Epithelial cell of prostate (primary cell): ENCODE measurements at places on chromosomes 16 and 17.

DNA sequence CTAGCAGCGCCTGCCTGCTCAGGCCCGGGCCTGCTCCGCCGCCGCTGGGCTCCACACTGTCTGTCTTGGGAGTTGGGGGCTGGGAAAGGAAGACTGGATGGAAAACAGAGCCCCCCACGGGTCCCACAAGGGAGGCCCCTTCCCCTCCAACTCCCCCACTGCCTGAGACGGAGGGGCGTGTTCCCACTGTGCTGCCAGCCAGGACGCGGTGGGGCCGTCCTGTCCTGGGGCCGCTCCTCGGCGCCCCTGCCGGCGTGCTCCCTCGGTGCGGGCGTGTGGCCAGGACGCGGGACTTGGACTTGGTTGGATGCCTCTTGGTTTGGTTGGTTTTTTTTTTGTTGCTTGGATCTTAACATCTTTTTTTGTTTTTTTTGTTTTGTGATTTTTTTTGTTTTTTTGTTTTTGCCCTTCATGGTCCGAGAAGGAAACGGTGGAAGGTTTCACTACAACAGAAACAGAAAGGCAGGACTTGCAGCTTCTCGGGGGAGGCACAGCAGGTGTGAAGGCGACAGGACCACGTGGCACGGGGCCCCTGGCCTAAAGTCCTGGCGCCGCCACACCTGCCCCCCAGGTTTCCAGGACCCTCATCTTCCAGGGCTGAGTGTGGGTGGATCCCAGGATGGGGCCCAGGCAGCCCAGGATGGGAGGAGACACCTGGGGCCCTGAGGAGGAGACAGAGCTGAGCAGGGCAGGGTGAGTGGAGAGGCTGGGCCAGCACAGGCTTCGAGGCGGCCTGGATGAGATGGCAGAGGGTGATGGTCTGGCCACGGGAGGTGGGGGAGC, 16.0 kb downstream of the ENGASE start:
- no peak for DNase-seq

- peak; percentile 45 for DNase-seq
Observed at GRCh38 chr16:89602273-89602951, 11.0 kb upstream of the DPEP1 start.

GRCh38 chr17:35183332-35183731, 10.9 kb downstream of the SLC35G3 start:
- no peak for DNase-seq

GRCh38 chr17:3535253-3535995, 22.2 kb downstream of the TRPV3 start:
- no peak for DNase-seq

- DNase-seq = no peak
Observed at GRCh38 chr17:10631048-10631700, 25.9 kb downstream of the MYH3 start.

GRCh38 chr17:68705714-68706076, 104.5 kb upstream of the FAM20A start:
- DNase-seq = no peak

DNA sequence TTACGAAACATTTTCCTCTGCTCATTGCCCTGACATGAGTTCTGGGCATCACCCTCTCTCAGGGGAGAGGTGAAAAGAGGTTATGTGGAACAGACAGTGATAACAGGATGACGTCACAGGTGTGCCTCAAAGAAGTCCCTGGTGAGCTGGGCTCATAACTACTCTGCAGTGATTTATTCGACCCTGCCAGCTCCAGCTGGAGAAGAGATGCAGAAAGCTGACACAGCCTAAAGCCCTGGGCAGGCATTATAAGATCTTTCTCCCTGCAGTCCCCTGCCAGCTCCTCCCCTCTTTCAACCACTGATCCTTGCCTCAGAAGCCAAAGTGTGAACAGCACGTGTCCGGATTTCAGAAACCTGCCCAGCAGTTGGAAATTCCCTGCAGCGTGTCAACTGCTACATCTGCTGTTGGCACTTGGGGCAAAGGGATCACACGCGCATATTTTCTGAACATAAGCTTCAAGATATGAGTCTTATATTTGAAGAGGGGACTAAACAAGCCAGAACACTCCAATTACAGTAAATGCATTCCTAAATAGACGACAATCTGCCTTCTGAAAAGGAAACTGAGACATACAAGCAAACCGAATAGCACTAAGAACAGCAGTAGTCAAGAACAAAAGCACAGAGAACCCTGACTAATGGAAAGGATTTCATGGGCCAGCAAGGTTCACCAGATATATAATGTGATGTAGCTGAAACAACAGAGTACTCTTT, 80.5 kb downstream of the SMG6 start:
- DNase-seq = no peak

- DNase-seq = peak; percentile 71
Observed at GRCh38 chr17:42518046-42518754, 17.8 kb upstream of the NAGLU start.

- DNase-seq = no peak
Observed at GRCh38 chr16:80323187-80323807, 217.5 kb upstream of the DYNLRB2 start.

DNA sequence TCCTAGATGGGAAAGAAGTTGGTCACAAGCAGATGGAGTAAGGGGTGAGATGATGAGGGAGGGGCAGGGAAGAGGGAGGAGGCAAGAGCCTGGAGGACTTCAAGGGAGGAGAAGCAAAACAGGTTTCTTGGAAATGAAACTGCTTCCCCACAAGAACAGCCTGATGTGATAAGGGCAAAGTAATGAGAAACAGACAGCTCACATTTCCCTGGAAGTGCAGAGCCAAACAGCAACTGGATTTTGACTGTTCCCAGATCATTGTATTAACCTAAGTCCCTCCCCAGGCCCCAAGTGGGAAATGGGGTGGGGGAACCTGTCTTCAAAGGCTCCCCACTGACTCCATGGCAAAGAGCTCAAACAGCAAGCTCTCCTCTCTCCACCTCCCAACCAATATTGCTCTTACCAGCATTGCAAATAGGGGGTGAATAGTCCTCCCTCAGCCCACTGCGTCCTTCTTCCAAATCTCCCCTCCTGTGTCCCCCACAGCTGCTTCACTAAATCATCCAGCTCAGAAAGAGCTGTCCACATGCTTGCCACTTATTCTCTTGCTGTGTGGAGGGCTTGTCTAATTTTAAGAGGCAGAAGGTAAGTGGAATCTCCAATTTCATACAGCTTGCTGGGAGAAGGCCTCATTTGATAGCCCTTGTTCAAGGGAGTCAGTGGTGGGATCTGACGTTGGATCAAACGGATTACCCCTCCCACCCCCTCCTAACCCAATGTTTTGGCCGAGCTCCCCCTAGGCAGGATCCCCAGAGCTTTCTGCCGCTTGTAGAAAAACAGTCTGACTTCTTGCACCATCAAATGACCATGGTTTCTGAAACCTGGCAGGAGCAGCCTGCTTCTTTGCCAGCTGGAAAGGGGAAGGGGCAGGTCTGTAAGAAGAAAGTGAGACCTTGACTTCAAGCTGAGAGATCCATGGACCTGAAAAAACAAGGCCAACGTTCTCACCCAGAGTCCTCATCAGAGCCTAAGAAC, 56.3 kb upstream of the SMIM36 start:
- no peak for DNase-seq
